T1000 (cell line): ENCODE measurements at places on chromosomes 2 and 18.
A peak's percentile ranks its signal among the peaks of the same experiment; 100 is the strongest.

GRCh38 chr18:44033144-44033701 lies 647.5 kb upstream of the SETBP1 start:
- DNase-seq: no peak

DNA sequence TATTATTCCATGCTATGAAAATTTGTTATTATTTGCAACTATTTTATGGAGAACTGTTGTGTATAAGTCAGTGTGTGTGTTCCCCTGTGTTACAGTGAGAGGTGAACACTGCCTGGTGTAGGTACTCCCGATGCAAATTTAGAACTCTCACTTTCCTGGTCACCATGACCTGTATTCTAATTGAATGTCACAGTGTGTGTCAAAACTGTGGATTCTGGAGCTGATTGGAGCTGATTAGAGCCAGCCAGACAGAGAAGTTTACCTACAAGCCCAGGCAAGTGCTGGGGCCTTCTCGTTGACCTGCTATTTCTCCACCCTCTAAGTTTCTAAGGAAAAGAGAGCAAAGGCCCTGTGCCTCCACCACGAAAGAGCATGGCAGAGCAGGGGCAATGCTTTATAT lies 216.0 kb downstream of the NYAP2 start:
- no peak for DNase-seq

DNA sequence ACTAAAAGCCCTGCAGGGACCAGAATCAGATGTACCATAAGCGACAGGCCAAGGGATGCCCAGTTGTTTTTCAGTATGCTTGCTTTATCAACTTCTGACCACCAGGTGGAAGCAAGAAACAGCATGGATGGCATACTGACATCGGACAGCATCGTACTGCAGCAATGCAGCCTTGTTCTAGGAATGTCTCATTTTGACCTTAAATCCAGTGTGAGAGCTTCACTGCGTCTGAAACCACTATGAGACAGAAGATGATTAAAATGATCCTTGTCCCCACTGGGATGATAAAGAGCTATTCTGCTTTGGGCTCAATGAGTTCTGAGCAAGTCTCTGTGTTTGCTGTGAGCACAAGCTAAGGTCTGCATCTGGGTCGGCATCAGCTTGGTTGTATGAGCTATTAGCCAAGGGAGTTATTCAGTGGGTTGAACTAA lies 54.3 kb downstream of the CDK15 start:
- peak; percentile 62 for DNase-seq

GRCh38 chr2:215486291-215487001 lies 50.6 kb upstream of the FN1 start:
- no peak for DNase-seq

DNA sequence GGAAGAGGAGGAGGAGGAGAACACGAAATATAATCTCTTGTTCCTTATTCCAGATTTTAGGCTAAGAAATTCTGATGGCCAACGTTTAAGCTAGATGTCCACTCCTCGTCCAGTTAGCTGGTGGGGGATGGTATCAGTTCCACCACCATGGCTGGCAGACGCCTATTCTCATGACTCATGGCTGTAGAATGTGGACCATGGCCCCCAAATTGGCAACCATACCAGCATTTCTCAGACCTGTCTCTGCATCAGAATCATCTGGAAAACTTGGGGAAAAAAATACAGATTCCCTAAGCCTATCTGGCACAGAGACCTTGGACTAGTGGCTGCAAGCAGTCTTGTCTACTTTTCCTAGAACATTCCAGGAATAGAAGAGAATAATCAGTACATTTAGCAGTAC lies 267.7 kb upstream of the SIX2 start:
- no peak for DNase-seq

DNA sequence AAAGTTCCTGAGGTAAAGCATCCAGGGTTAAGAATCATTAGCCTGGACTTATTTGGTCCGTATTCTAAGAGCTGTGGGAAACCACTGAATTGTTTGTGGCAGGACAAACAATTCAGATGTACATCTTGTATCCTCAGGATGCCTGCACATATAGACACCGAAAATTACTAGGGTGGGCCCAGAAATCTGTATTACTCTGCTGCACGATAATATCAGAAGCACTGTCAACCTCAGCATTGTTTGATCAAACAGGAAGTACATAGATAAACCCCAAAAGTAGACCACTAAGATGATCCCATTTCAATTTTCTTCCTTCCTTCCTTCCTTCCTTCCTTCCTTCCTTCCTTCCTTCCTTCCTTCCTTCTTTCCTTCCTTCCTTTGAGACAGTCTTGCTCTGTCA lies 34.2 kb upstream of the SPRED2 start:
- no peak for DNase-seq

GRCh38 chr18:44938720-44939665 lies 258.3 kb downstream of the SETBP1 start:
- DNase-seq: no peak

GRCh38 chr2:216516730-216517350 lies 18.2 kb downstream of the RPL37A start:
- no peak for DNase-seq

- no peak for DNase-seq
Observed at GRCh38 chr2:53188851-53189510, 578.6 kb upstream of the CHAC2 start.

- no peak for DNase-seq
Observed at GRCh38 chr18:46577546-46577945, 79.5 kb downstream of the LOXHD1 start.

DNA sequence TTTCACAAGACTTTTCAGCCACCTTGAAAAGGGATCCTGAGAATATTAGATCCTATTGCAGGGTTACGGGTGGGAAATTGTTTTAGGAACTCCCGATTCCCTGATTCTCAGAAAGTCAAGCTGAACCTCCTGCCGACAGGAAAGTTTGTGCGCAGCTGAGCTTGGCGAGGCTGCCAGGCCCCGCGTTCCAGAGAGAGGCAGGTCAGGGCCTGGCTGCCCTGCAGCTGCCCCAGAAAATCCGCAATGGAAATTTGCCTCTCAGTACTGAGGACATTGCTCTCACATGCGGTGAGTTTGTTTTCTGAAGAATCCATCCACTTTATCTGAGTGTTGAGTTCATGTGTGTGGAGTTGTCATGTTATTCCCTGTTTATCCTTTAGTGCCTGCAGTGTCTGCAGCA lies 144.2 kb downstream of the RTP5 start:
- DNase-seq: no peak
